ENCODE measurements at places on chromosomes 7 and 10.

- DNase-seq = no peak
Measured at GRCh38 chr7:154917808-154918160, 85.1 kb downstream of the PAXIP1 start.

DNA sequence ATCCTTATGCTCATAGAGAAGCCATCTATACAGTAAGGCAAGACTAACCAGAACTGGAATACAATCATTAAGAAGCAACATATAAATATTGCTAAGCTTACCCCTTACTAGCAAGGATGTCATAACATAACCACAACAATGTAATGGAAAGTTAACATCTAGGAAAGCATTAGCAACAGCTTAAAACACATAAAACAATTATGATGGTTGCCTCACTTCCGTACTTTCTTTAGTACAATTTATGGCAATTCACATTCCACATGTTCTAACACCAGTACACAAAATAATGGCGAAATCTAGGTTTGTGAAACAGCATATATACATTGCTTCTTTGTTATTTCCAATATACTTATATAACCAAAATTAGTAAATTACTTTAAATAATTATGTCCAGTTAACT lies 195.0 kb downstream of the AHR start:
- no peak for DNase-seq

GRCh38 chr7:24825381-24825794 lies 68.1 kb upstream of the GSDME start:
- DNase-seq = no peak

DNA sequence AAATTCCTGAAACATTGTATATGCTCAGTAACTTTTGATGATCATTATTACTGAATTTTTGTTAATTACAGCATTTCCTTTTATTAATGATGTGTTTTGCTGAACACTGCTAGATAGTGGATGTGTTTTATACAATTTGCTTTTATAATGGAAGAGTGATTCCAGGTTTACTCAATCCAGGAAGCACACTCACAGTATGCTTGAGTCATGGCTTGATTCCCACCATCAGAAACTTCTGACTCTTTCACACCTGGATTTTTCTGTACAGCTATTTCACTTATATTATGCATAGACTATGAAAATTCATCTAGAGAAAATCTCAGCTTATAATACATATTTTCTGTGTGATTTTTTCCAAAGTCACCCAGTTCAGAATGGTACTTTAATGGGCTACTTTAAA lies 1040.9 kb downstream of the GRM8 start:
- DNase-seq = no peak

DNA sequence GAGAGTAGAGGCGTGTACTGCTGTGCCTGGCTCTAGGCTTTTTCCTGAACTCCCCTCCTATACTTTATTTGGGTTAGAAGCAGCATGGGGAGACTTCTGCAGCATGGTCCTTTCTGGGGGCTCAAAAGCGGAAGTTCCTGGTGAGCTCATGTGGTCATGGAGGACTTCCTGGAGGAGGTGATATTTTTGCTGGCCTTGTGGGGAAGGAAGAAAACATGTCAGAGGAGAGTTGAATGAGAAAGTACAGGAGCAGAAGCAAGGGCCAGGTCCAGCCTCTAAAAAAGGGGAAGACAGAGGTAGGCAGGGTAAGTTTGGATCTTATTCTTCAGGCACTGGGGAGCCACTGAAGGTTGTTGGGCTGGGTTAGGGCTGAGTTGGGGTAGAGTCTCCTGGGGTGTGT lies 45.5 kb downstream of the CASTOR2 start:
- DNase-seq = no peak

DNA sequence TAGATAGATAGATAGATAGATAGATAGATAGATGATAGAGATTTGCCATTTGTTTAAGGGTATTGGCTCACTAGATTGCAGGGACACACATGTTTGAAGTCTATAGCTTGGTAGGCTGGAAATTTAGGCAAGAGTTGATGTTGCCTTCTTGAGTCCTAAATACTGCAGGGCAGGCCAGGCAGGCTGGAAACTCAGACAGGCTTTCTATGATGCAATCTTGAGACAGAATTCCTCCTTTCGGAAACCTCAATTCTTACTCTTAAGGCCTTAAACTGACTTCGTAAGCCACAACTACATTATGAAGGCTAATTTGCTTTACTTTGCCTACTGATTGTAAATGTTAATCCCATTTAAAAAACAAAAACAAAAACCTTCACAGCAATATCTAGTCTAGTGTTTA lies 322.9 kb upstream of the AKR1E2 start:
- DNase-seq = no peak

- DNase-seq = no peak
Measured at GRCh38 chr10:120400601-120401000, 56.4 kb upstream of the PLPP4 start.

DNA sequence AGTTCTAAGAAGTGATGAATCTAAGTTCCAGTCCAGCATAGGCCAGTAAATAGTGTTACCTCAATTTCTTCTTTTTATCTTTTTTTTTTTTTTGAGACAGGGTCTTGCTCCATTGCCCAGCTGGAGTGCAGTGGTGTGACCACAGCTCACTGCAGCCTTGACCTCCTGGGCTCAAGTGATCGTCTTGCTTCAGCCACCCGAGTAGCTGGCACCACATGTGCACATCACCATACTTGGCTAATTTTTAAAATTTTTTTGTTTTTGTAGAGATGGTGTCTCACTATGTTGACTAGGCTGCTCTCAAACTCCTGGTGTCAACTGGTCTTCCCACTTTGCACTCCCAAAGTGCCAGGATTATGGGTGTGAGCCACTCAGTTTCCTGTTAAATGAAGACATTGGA lies 126.6 kb upstream of the LYZL2 start:
- no peak for DNase-seq

DNA sequence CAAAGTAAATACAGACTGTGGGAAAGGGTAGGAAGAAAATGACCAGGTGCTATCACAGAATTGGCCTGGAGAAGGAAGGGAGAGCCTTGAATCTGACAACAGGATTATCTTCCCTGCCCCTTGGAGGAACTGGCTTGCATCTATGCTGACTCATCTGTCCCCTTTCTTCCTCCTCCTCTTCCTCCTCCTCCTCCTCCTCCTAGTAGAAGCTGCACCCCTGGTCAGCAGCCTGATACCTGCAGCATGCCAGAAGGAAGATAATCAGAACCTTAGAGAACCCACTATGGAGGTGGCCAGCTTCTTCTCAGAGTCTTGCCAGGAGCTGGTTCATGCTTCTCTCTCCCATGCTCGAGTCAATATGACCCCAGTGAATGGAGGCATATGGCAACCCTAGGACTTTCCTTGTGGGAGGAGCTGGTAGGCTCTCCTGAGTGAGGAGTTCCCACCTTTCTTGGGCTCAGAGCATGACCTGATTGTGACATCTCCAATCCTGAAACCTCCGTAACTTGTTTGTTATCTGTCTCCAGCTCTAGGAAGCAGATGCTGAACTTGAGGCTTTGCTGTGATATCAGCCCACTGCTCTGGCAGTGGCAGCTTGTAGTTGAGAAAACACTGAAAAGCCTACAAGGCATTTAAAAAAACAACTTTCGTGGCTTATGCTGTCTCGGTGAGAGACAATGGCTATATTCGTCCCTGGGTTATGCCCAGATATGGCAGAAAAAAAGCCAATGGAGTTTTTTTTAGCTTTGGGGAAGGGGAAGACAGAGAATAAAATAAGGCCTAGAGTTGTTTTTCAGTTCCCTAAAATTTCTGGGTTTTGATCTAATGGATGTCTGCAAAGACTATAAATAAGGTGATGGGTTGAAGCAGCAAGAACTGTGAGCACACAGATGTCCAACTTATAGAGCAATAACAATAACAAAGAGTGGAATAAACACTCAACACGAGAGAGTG lies 60.6 kb downstream of the CDHR3 start:
- no peak for DNase-seq

All from stimulated activated CD4-positive, alpha-beta T cell treated with anti-CD3 and anti-CD28 coated beads, TNF-alpha, amount 100 ng/mL, for 1 hour (primary cell).